Activated CD4-positive, CD25-positive, alpha-beta regulatory T cell (primary cell): ENCODE measurements at places on chromosomes 7 and 10.

DNA sequence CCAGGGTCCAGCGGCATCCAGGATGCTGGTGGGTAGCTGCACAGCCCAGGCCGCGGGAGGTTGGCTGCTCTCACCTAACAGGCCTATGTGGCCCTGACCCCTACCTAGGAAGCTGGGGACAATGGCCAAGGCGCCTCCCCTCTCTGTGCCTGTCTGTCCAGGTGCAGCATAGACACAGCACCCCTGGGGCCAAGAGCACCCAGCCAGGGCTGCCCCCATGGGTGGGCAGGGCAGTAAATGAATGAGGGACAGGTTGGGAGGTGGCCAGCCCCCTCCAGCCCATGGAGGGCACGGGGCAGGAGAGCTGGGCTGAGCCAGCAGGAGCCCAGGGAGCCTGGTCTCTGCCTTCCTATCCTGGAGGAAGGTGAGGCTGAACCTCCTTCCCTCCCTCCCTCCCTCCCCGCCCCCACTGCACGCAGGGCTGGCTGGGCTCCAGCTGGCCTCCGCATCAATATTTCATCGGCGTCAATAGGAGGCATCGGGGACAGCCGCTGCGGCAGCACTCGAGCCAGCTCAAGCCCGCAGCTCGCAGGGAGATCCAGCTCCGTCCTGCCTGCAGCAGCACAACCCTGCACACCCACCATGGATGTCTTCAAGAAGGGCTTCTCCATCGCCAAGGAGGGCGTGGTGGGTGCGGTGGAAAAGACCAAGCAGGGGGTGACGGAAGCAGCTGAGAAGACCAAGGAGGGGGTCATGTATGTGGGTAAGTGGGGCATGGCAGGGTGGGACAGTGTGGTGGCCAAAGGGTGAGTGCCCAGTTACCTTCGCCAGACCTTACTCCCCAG, at the start of gene SNCG:
Gene SNCG (plus strand): TSS at position 484 of the 785 bp plus-strand sequence. CDS start 99 bp downstream, at position 583.
- no peak for DNase-seq

GRCh38 chr10:86952106-86952505, 5.3 kb downstream of the MMRN2 start:
- DNase-seq = no peak

DNA sequence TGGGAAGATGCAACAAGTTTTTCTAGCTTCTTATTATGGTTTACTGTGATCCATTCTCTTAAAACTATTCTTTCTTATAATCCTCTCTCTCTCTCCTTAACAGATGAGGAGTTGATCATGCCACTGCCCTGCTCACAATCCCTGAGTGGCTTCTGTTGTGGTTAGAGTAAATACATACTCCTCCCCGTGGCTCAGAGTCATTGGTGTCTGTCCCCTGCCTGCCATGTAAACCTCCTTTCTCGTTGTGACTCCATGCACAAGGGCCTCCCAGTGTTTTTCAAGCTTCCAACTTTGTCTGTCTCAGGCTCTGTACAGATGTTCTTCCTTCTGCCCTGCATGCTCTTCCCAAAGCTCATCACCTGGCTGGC, 20.4 kb downstream of the CCNY start:
- no peak for DNase-seq

- no peak for DNase-seq
Measured at GRCh38 chr7:16484453-16485158, 19.1 kb upstream of the SOSTDC1 start.

GRCh38 chr7:18213652-18214051, 186.0 kb upstream of the PRPS1L1 start:
- DNase-seq = no peak

DNA sequence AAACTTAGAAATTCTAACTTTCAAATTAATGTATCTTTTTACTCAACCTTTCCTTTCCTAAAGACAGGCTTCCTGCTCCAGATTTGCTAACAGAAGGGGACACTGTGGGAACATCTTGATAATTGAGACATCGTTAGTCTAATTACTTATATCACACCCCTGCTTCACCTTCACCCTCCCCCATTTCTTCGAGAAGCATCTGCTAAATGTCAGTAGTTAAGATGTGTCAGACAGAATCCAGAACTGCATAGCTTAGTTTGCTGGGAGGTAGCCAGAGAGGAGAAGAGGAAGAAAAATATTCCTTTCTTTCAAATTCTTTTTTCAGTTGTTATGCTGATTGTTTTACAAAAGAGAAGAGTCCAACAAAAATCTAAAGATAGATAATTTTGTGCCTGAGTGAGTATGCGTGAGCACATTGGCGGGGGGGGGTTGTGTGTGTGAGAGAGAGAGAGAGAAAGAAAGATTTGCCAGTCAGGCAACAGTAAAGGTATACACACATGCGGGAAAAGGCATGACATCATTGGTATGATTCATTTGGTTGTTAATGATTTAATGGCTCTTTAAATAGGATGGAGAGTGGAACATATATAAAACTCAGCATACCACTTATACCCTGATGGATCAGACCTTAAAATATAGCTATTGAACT, 192.4 kb downstream of the PTN start:
- DNase-seq = no peak

DNA sequence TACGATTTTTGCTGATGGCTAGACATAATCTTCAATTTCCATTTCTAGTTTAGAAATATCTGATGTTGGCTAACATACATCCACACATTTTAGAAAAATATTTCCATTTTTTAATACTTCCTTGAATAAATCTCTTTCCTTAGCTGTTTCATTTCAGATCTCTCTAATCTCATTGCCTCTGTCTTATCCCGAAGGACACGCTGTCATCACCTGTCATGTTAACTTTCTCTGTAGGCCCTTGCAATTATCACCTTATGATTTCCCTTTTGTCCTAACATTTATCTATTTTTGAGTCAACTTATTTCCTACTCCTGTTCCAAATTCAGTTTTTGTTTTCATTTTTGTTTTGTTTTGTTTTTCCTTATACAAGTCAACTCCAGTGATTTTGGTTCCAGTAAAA, 173.1 kb upstream of the POM121L12 start:
- DNase-seq = no peak

DNA sequence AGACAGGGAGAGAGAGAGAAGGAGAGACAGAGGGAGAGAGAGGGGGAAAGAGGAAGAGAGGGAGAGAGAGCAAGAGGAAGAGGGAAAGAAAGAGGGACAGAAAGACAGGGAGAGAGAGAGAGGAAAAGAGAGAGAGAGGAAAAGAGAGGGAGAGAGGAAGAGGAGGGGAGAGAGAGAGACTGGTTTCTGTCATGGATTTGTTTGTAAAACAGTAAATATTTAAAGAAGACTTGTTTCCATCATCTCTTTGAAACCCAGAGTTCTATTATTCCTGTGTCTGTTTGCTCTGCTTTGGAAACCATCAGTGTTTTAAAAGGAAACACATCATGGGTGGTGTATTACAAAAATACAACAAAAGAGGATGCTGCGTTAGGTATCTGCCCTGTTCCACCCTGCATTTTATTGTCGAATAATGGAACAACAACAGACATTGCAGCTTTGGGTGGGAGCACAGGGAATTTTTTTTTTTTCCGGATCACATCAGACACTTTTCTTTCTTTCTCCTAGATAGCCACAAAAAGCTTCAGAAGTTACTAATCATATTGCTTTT, 150.7 kb upstream of the RSU1 start:
- no peak for DNase-seq

- no peak for DNase-seq
Measured at GRCh38 chr7:101927389-101927788, 110.0 kb downstream of the CUX1 start.

DNA sequence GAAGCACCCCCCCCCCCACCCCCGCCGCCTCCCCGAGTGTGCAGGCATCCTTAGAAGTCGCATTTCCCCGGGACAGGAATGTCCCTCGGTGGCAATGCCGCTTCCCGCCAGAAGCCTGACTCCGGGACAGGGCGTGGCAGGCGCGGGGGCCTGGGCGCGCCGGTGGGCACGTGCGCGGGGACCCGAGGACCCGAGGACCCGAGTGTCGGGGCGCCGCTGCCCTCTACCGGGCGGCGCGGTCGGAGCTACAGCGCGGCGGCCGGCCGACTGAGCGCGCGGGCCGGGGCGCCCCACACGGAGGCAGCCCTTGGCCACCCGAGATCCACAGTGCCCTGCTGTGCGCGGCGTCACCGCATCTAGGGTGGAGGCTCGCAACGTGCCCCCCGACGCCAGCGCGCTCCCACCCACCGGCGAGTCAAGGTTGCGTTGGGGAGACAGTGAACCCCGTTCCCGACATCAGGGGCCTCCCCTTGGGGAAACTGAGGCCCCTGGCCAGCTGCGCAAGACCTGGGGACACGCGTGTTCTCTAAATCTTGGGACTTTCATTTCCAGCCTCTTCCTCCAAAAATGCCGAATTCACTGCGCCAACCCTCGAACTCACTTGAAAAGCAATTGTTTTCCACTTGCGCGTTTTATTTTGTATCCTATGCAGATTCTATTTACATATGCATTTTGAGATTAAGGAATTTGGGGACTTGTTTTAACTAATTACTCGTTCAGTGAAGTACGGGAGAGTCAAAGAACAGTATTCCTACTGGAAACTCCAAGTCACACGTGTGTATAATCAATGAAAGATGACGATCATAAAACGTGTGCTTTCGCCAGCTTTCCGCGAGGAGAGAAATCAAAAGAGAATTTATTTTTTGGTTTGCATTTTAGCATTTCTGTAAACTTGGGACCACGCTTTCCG, 3.1 kb upstream of the CUX1 start:
- DNase-seq = peak; percentile 26

- DNase-seq = no peak
Measured at GRCh38 chr10:74208997-74209396, 58.0 kb downstream of the ADK start.

- no peak for DNase-seq
Measured at GRCh38 chr10:70122742-70123141, 9.9 kb downstream of the AIFM2 start.

DNA sequence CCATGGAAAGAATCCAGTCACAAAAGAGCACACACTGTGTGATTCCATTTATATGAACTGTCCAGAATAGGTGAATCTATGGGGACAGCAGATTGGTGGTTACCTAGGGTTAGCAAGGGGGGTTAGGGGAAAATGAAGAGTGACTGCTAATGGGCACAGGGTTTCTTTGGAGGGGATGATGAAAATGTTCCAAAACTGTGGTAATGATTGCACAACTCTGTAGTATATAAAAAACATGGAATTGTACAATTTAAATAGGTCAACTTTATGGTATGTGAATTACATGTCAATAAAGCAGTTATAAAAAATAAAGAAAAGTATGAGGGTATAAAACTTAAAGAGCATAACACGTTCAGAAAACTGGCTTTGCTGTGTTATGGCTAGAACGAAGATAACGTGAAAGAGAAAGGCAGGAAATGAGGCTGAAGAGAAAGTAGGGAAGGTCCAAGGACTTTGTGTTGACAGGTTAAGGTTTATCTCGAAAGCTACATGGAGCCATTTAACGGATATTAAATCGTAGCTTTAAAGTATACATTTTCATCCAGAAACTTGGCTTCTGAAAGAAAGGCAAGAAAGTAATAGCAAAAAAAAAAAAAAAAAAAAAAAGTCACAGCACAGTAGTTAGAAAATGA, 26.4 kb upstream of the MSS51 start:
- DNase-seq = no peak

DNA sequence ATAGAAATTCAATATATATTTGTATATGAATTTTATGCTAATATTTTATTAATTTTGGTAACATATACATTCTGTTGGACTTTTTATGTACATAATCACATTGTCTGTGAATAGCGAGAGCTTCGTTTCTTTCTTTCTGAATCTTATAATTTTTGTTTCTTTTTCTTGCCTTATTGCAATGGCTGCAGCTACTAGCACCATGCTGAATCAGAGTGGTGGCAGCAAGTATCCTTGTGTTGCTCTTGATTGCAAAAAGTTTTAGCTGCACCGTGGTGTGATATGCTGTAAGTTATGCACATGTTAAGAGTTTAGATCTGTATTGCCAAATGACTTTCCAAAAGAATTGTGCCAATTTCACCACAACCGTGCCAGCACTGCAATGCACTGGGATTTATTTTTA, 32.6 kb downstream of the ELFN1 start:
- no peak for DNase-seq

- no peak for DNase-seq
Measured at GRCh38 chr7:95772298-95772770, at the start of gene DYNC1I1. Gene DYNC1I1 (plus strand): TSS chr7:95772554. CDS start chr7:95804730, 32,176 bp downstream.

- no peak for DNase-seq
Measured at GRCh38 chr10:120770496-120770895, 80.7 kb upstream of the WDR11 start.

DNA sequence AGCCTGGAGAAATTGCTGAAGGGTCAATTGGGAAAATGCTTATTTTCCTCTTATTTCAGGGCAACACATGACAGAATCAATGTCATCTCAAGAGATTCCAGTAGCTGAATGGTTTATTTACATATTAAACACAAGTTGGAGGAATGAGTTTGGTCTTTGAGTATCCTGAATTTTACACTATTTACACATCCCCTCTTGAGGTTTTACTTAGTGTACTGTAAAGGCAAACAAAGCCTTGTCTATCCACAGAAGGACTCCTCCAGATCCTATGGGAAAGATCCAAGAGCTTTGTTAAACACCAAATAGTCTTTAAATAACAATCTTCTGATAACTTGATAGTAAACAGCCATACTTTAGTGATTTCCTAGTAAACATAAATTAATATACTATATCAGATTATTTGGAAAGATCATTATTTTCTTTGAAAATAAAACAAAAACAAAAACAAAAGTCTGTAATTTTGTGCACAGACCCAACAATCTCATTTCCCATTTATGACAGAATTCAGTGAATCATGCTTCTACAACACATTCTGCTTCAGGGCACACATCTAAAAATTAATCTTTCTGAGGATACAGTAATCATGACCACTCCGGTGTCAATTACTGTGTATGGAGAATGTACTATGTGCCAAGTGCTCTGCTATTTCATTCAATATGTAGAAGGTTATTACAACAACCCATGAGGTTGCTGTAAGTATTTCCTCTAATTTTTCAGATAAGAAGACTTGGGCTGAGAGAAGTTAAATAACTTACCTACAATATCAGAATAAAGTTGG, 575.0 kb upstream of the LRRTM3 start:
- DNase-seq = no peak

GRCh38 chr10:97781618-97782331, 10.0 kb upstream of the SFRP5 start:
- DNase-seq = no peak

DNA sequence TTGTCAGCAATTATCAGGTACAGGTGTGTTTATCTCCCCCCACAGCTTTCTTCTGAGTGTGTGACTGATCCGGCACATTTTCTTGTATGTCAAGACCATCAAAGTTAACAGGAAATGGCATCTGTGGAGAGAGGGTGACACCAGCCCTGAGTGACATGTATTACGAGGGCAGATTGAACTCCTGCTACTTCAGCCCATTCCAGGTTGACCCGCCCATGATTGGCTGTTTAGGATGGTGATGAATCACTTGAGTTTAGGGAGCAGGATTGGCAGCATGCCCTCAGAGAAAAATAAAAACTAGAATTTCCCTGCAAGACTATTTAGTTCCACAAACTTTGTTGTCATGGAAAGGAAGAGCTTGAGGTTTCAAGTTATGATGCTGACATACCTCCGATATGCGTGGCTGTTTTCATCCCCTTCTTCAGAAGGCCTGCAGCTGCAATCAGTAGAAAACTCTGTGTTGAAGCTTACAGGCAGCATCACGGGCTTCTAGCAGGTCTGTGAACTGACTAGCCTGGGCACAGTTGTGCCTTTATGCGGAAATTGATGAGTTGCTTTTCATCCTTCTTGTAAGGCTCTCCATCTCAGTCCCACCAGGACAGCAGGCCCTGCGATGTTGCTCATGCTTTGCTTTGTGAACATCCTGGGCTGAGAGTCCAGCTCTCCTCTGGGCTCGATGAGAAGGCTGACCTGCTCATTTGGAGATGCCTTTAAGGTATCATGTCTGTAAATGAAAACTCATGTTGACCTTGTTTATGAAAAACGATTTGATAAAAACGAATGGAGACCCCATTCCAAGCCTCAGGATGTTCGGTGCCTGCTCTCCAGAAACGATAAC, 8.0 kb upstream of the CELF2 start:
- DNase-seq = no peak
